ENCODE measurements at places on chromosomes 5 and 9.

- DNase-seq = no peak
Measured at GRCh38 chr5:54616031-54616430, 98.5 kb downstream of the SNX18 start.

GRCh38 chr9:108844391-108844790 lies 11.4 kb downstream of the ACTL7B start:
- DNase-seq = no peak

DNA sequence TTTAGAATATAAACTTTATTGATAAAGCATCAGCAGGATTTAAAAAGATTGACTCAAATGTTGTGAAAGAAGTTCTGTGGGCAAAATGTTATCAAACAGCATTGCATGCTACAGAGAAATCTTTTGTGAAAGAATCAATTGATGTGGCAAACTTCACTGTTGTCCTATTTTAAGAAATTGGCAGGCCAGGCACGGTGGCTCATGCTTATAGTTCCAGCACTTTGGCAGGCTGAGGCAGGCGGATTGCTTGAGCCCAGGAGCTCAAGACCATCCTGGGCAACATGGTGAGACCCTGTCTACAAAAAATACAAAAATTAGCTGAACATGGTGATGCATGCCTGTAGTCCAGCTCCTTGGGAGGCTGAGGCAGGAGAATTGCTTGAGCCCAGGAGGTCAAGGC lies 17.4 kb downstream of the ZBTB43 start:
- DNase-seq = no peak

GRCh38 chr9:129496473-129497004 lies 124.4 kb downstream of the C9orf50 start:
- peak; percentile 72 for DNase-seq

GRCh38 chr9:135698767-135699166 lies 514 bp downstream of the SOHLH1 start:
- DNase-seq = no peak

DNA sequence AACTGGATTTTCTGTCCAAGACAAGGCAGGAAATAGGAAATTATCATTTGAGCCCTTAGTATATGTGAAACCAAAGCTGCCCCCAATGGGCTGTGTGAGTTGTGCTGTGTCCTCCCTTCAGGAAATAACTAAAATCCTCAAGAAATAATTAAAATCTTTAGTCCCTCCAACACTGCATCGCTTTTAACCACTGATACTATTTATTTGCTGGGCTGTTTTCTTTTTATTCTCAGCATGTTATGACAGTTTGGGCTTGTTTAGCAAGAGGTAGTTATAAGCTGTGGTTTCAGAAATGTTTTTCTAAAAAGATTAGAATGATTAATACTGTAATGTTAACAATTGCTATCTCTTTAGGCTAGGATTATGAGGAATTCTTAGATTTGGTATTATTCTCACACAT lies 187.0 kb upstream of the KCNN2 start:
- DNase-seq = no peak

- DNase-seq = no peak
Measured at GRCh38 chr9:136799854-136800657, 3.9 kb downstream of the CCDC183 start.

DNA sequence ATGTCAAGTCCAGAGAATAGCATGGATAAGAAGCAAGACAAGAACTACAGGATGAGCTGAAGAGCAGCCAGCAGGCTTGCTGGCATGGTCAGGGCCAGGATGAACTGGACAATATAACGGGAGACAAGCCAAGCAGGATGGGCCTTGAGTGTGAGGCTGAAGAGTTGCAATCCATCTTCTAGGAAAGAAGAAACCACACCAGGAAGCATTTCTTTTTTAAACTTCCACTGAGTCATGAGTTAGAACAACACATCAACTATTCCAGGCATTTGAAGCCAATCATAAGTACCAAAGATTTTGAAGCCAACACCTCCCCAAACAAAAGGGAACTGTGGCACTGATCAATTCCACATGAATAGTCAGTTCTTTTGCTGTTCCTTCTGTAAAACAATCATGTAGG lies 27.3 kb downstream of the SLC31A2 start:
- no peak for DNase-seq

DNA sequence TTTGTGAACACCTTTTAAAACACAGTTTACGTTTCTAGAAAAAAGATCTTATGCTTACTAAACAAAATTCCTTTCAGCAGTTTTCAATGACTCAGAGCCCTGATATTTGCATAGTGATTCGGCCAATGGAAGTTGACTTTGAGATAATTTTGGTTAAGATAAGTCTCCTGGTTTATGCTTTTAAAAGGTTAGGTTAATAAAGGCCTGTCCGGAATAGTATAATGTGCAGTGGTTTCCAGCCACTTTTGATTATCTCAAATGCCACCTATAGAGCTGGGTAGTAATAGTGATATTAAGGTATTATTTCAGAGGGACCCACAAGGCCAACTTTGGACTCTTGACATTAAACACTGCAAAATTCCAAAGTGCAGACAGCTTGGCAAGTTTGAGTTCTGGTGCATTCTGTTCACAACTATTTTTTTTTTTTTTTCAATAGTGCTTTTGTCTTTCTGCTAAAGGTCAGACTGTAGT lies 86.1 kb downstream of the F2RL2 start:
- DNase-seq = no peak

- DNase-seq = no peak
Measured at GRCh38 chr9:133581513-133582343, 27.5 kb downstream of the FAM163B start.

DNA sequence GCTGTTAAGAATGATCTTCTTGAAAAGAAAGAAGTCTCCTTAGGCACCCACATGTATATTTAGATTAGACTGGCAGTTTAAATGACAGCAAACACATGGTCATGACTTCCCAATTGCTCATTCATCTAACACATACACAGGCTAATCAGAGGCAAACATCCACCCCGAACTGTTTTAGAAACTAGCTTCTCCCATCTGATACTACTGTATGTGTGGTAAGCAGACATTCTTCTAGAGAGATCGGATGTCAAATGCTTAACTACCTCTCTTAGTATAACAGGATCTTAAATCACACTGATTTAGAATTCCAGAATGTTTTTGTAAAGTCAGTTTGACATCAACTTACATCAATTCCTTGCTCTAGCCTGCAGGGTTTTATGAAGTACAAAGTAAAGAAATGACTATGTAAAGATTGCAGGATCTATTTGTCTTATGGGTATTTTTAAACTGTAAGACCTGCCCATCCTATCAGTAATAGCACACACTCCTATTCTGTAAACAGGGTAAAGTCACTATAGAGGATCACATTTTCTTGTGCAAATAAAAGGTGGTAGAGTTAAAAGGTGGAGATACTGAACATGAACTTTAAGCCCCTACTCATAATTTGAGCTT lies 239.7 kb downstream of the MLLT3 start:
- no peak for DNase-seq

DNA sequence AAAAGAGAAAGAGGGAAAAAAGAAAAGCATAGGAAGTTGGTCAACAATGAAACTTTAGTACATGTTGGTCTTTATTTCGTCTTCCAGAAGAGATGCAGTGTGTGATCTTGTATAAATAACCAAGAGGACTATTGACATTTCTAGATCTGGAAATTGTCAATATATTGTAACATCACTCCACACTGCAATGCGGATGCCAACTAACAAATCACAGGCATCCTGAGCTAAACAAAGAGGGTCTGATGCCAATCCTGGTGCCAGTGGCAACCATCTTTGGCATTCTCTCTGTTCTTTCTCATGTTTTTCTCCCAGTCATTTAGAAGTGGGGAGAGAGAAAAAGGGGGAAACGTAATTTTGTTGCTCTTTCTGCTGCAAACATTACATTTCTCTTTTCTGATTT lies 9.7 kb downstream of the NFIB start:
- no peak for DNase-seq

DNA sequence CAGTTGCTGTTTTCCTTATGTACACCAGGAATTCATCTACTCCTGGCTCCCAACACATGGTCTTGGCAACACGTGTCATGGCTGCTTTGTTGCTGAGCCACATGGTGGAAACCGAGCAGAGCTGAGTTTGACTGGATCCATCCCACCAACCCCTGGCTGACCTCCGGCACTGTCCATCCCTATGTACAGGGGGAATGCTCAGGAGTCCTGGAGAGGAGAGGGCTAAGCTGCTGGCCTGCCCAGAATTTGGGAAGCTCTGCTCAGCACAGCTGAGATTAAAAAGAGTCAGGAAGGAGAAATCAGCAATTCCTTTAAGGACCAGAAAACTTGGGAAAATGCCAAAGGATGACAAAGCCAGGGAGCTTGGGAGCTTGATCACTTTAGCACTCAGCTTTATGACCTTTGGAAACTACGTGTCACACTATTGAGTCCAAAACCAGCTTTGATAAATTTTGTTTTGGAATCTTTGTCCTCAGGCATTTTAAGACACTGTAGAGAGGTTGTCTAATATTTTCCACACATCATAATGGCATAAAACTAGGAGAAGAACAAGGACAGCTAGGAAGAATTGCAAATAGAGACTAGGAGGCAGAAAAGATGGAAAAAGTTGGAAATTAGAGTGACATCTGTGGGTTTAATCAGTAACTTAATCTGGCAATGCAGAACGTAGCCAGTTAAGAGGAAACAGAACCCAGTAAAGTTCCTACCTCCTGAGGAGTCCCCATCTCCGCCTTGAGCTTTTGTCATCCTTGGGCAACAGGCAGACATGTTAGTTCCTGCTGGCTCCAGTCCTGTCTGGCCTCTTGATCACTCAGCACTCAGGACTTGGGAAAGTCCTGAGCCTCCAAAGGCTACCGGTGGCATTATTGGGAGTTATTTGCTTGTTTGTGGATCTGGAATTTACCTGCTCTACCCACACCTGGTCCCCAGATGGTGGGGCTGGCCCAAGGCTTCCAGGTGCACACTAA lies 62.5 kb upstream of the PLPP1 start:
- no peak for DNase-seq

DNA sequence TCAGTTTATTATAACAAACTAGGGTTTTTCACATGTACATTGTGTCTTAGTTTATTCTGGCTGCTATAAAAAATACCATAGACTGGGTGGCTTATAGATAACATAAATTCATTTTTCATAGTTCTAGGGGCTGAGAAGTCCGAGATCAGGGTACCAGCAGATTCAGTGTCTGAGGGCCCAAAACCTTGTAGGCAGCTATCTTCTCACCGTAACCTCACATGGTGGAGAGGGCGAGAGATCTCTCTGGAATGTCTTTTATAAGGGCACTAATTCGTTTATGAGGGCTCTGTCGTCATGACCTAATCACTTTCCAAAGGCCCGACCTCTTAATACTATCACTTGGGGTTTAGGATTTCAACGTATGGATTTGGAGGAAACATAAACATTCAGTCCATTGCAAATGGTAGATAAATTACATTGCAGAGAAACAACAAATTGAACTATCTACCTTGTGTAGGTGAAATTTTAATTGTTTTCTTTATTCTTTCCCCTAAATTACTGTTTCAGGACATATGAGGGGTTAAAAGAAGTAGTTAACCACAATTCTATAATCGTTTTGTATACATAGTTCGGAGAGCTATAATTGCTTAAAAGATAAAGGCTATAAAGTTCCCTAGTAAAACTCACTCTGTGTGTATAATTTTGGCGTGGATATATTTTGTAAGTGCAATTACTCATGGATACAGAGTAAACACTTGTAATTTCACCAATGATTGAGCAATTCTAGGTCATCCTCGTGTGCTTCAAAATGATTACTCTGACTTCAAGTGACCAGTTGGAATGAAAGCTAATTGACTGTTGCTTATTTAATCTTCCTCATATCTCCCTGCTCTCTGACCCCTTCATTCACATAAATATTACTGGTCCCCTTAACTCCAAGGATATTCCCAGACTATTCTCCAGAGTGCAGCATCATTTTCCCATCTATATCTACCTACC lies 247.5 kb upstream of the TMEM161B start:
- DNase-seq = no peak

GRCh38 chr9:41229408-41230401 lies 40.6 kb upstream of the ZNG1F start:
- no peak for DNase-seq
